ENCODE measurements at places on chromosomes 12 and 14.
A peak's percentile ranks its signal among the peaks of the same experiment; 100 is the strongest.

- no peak for DNase-seq
Observed at GRCh38 chr12:4114986-4115385, 158.6 kb upstream of the CCND2 start.

GRCh38 chr14:78010688-78011087 lies 159.5 kb upstream of the NRXN3 start:
- peak; percentile 62 for DNase-seq

DNA sequence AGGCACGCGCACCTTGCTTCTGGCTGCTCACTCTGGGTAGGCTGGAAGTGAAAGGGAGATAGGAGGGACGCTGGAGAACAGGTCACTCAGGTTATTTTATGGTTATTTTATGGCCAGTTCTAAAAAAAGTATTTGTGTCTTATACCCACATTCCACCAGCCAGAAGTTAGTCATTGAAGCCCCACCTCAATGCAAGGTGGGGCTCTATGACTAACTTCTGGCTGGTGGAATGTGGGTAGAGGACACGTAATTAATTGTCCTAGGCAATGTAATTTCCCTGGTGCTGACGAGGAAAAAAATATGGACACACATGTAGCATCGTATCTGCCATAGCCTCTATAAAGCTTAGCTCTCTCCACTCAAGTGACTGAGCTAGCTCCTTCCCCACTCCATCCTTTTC lies 104.9 kb downstream of the PDZRN4 start:
- peak; percentile 3 for DNase-seq

DNA sequence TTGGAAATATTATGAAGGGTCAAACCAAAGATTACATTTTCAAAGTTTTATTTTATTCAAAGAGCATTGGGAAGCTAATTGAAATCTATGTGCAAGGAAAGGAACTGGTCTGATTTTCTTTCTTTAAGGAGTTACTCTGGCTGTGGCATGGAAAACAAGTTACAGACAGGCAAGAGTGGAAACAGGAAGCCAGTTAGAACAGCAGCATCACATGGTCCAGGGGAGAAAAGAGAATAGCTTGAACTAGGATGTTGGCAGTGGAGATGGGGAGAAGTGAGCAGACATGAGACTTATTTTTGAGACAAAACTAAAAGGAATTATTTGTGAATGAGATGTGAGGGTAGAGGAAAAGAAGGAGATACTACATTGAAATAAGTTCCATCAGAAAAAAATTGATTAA lies 3.4 kb downstream of the OR11G2 start:
- no peak for DNase-seq

DNA sequence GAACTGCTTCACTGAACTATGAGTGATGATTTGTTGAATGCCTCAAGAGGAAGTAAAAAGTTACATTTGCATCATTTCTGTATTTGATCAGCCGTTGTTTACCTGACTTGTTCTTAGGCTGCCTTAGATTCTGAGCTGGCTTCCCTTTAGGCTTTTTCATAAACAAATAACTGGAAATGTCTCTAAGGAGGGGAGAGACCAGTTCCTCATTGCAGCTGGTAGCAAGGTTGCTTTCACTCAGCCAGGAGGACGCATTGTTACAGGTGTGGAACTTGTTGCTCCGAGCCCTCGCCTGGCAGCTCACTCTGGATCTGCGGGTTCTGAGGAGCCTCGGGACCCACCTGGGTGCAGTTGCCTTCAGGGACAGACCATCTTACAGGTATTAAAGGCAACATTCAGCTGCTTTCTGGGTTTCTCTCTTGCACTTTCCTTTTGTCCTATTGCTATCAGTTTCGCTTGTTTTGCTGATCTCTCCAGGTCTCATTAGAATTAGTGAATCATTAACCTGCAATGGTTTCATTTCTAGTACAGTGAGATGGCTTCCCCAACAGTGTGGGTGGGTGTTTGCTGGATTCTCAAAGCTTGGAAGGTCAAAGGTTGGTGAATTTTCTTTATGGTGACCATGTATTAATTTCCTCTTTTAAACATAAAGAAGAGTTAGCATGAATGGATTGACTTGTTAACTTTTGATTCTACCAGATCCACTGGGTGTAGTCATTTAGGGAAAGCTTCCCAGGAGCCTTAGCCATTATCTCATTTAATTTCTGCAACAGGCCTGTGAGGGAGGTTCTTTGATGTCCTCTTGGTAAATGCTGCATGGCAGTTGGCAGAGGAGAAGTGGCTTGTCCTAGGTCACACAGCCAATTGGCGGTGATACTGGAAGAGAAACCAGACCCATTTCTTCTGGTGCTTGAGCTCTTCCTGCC lies at the start of gene PLEKHG7:
Gene PLEKHG7, plus strand, starts transcription at position 236 of the 926 bp plus-strand sequence. CDS start 3,643 bp downstream, outside the sequence.
- DNase-seq = no peak

DNA sequence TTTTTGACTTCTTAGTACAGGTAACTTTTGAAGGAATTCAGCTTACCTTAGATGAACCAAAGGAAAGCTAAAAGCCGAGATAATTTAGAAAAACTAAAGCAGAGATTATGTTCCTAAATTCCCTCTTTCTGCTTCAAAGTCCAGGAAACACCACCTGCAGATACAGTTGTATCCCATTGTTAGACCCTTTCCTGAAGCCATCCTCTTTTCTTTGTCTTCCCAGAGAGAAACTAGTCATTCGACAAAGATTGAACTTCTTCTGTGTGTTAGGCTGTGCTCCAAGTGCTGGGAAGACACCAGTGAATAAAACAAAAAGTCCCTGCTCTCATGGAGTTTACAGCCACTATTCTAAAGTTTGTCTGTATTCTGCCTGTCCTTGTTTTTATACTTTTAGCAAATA lies 29.3 kb downstream of the PPM1A start:
- no peak for DNase-seq

DNA sequence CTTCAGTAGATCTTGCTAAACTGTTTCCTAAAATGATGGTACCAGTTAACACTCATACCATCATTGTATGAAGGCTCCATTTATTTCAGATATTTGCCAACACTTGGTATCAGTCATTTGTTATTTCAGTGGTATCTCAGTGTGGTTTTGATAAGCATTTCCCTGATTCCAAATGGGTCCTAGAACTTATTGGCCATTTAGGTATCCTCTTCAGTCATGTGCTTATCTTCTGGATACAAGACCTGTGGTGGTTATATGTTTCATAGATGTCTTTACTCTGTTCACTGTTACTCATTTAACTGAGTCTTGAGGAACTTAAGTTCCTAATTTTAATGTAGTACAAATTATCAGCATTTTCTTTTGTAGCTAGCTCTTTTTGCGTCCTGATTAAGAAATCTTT lies 13.5 kb downstream of the SINHCAF start:
- DNase-seq = no peak

DNA sequence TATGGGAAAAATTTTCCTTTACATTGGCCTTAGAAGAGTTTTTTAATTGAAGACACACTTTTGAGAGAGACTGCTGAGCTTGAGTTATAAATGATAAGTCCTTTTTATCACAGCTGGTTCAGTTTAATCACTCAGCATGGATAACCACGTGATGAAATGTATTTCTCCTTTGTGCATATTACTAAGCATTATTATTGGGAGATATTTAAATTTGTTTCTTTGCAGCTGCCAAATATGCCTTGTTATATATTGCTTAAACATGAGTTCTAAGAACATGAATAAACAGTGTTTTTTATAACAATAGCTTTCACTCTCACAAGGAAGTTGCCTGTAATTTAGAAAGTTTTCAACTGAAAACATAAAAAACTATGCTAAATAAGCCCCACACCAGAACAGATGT lies 293.5 kb upstream of the LRFN5 start:
- DNase-seq = no peak

DNA sequence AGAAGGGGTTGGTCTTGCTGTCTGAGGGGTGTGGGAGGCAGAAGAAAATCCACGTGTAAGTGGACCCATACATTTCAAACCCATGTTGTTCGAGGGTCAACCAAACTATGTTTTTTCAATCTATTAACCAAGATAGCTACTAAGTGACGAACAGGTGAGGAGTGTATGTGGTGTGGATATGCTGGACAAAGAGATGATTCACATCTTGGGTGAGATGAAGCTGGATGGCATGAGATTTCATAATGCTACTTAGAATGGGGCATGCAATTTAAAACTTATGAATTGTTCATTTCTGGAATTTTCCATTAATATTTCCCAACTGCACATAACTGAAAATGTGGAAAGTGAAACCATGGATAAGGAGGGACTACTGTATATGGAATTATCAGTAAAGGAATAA lies 17.9 kb upstream of the KTN1 start:
- DNase-seq = no peak

GRCh38 chr14:89697281-89698060 lies 257.1 kb downstream of the EFCAB11 start:
- no peak for DNase-seq

DNA sequence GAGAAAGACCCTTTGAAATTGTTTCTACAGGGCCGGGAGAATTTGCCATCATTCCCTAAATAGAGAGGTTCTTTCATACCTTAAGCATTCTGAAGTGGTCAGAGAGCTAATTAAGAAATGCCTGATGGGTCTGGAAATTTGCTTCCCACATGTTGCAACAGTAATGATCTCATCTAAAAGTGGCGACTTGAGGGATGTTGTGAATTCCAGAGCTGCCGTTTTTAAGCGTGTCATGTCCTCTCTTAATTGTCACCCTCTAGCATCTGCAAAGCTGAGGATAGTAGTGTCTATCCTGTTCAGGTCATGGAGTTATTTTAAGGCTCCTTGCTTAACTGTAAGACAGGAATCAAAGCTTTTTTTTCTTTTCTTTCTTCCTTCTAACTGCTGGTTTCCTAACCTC lies 60.4 kb downstream of the FOS start:
- no peak for DNase-seq

GRCh38 chr14:21735200-21735599 lies 61.6 kb upstream of the OR4E1 start:
- no peak for DNase-seq

GRCh38 chr14:20460458-20461224 lies 593 bp downstream of the PIP4P1 start:
- no peak for DNase-seq

DNA sequence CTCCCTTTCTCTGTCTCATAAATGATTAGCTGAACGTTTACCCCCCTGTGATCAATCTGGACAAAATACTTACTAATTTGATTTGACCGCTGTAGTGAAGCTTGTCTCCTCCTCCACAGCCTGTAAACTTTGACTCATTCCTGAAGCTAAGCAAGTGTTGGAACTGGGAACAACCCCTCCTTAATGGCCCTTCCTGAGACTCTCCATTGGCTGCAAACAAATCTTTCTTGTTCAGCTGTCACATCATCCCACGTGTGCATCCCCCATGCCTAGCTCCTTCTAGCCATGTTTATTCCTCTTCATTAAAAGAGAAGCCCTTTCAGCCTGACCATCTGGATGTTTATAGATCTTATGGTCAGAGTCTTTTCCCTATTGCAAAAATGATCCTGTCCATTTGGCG lies 281.2 kb downstream of the RGS6 start:
- no peak for DNase-seq

GRCh38 chr14:24139272-24139934 lies 2.0 kb downstream of the EMC9 start:
- no peak for DNase-seq

GRCh38 chr12:118790578-118790977 lies 190.8 kb upstream of the SRRM4 start:
- DNase-seq = no peak

DNA sequence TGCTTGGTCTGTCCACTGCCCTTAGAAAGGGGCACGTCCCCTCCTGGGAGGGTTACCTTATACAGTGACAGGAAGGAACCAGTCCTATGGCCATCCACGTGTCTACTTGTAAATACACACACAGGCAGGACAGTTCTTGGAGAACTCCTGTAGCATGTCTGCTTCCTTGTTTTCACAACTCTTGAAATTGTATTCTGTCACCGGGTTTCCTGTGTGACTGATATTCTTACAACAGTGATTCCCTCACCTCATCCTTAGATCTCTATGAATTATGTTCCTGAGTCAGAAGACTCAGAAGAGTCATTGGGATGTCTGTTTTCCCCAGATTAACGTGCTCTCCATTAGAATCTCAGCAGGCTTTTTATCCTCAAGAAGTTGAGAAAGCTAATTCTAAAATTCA lies 44.1 kb upstream of the DYNC1H1 start:
- DNase-seq = no peak

DNA sequence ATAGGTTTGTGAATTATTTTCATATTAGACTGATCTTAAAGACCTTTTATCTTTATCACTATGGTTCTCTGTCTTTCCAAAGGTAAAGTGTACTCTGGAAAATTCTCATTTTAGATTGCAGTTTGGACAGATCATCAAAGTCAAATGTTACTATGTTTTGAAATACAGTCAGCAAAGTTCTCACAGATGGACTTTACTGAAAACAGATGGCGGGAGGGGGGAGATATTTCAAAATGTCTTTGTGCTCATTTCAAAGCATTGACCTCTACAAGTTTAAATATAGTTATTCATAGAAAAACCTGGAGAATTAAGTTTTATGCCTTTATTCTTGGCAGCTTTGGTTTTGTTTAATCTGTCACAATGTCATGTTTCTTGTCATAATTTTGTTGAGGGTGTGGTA lies 51.8 kb upstream of the LRTM2 start:
- DNase-seq = no peak

DNA sequence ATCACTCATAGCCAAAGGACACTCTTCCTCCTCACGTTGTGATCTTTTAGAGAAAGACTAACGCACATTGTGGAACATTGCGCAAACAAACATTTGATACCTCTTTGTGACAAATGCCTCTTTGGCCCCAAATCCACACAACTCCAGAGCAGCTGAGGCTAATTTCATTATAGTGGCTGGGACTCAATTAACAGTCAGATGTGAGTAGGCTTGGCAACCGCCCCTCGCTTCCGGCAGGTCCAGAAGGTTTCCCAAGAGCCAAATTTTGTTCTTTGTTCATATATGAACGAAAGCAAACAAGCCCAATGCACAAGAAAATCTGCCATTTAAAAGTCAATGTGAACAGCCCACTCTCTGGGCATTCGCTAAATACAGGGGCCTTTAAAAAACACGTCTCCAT lies 273.9 kb downstream of the GLT1D1 start:
- DNase-seq = no peak

GRCh38 chr14:94403312-94403932 lies 15.0 kb upstream of the SERPINA1 start:
- DNase-seq = no peak

- no peak for DNase-seq
Observed at GRCh38 chr12:31645924-31646323, 13.6 kb upstream of the ETFBKMT start.

DNA sequence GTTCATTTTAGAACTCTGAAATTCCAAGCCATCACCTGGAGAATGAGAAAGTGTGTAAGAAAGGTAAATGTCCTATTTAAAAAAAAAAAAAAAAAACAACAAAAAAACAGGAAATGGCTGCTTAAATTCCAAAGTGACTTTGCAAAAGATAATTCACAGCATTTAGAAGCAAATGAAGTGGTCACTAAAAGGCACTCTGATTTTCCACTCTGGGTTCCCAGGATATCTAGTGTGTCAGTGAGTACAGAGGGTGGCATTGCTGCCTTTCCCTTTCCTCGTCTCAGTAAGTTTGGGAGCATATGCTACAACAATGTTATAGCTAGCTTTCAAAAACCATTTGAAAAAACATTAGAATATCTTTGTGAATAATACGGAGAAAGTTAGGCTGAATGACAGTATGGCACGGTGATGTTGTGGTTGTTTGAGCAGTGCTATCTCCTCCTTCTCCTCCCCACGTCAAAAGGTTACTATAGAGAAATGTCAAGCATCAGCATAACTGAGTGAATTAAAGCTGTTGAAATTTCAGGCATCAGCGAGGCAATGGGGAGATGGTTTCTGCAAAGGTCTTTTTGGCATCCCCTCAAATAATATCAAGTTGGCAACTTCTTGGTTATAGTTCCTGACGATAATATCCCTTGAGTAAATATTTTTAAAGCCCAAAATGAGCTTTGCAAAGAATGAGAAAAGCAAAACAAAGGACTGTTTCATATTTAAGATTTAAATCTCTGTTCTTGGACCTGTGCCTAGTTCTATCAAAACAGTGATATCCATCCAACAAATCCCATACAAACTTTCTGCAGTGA lies 164.5 kb upstream of the E2F7 start:
- DNase-seq = no peak

- no peak for DNase-seq
Observed at GRCh38 chr14:105292826-105293711, 7.7 kb downstream of the BRF1 start.

All from Daoy (cell line).